ENCODE measurements at places on chromosomes 2 and 18. TPM values are rescaled to one million over a fixed set of nuclear protein-coding genes. Genes with fewer than 3 reads are reported as not detected.

DNA sequence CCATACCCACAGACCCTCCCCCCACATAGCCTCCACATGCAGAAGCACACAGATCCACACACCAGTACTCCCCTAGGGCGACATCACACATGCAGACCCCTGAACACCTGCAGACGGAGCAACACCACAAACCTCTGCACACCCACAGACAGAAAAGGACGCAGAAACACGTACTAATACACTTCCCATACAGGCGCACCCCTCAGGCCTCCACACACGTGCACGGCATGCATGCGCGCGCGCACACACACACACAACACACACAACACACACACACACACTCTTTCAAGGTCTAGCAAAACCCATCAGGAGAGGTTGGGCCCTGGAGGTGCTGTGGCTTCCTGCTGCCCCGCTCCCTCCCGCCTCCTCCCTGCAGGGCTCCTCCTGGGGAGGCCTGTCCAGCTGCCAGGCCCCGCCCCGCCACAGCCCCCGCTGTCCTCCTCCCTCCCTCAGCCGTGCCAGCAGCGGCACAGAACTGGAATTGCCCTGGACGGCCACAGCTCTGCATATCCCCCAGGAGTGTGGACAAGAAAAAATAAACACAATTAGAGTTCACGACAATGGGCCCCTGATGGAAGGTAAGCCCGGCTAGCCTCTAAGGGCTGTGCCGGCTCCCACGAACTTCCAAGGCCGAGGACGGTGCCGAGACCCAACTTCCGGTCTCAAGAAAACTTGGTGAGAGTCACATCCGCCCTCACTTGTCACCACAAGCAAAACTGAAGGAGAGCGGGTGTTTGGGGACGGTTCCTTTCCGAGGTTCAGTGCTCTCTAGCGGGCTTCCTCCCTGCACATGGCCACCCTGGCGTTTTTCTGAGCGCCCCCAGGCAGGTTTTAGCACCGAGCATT lies 6.8 kb downstream of the ZFP36L2 start:
- peak; percentile 65 for DNase-seq

DNA sequence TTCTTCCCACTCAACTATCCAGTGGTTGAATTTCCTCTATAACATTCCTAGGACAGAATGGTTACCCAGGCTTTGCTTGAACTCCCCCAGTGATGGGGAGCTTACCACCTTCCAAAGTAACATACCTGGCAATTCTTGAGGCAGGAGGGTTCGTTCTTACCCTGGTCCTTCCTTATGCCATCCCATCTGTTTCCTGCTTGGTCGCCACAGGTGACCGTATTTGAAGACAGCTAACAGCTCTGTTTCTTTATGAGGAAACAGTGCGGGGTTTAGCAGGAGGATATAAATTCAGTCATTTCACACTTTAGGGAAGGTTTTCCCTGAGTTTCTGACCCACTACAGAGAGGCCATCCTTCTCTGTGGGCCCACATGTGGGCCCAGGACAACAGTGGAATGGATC lies 42.6 kb downstream of the FOSL2 start:
- DNase-seq, result no peak

- no peak for DNase-seq
Observed at GRCh38 chr18:36066001-36066400, 1.4 kb downstream of the RPRD1A start.

- no peak for DNase-seq
Observed at GRCh38 chr2:187419808-187420207, 28.2 kb downstream of the CALCRL start.

- no peak for DNase-seq
Observed at GRCh38 chr18:37055137-37055802, 226.3 kb downstream of the KIAA1328 start.

DNA sequence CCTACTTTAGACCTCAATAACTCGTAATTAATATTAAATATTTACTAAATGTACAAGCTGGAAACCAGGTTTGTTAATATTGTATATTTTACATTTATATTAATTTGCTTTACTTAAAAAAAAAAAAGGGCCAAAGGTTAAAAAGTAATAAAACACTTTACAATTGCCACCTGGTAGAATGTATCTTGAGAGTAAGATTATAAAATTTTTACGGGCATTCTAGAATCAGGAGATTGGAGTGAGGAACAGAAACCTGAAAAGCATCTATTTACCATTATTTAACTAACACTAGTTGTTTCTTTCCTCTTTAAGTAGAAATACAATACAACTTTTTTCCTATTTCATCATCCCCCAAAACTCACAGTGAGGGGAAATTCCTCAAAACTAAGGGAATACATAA lies 15.6 kb upstream of the STRN start:
- DNase-seq, result no peak

DNA sequence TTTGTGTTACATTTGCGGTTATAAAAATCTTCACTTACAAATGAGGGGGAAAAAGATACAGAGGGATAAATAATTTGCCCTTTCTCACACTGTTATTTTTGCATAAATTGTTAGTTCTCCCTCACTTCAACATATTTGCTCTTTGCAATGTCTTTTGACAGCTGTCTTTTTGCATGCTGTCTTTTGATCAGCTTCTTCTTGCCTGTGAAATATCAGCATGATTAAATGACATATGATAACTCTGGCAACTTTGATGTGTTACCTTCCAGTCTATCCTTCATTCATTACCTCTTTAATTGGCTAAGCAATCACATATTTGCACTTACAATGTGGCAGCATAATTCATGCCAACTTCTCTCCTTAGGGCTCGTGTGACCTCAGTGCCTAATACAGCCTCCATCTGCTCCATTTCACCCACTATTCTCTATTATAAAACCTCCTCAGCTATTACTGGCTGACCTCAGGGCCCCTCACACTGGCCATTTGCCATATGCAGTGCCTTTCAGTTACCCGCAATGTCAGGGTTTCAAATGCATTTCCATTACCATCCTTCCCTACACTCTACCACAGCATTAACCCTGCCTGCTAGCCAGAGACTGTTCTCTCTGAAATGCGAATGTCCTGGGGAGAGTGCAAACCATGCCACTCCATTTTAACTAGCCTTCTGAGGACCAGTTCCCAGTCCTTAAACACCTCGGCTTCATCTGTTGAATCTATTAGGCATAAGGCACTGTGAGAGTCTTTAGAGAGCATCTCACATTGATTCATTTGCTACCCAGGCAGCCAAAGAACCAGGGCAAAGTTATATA lies 1056.6 kb upstream of the CHAC2 start:
- DNase-seq, result no peak

- DNase-seq, result no peak
Observed at GRCh38 chr2:37211939-37212338, 15.6 kb downstream of the CEBPZOS start.

DNA sequence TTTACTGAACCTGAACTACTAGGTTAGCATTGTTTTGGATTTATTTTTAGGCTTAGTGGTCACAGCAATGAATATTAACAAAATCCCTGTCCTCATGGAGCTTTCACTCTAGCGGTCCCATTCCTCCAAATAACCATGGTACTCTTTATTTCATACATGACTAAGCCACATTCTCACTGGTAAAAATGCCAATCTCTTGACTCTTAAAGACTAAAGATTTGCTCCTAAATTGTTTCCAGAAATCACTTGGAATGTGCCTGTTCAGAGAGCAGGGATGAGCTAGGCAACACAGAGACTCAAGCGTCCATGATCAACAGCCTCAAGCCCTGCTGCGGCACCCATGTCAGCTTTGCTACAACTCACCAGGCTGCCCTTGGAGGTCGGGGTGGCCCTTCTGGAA lies 13.5 kb downstream of the LMAN1 start:
- no peak for DNase-seq

DNA sequence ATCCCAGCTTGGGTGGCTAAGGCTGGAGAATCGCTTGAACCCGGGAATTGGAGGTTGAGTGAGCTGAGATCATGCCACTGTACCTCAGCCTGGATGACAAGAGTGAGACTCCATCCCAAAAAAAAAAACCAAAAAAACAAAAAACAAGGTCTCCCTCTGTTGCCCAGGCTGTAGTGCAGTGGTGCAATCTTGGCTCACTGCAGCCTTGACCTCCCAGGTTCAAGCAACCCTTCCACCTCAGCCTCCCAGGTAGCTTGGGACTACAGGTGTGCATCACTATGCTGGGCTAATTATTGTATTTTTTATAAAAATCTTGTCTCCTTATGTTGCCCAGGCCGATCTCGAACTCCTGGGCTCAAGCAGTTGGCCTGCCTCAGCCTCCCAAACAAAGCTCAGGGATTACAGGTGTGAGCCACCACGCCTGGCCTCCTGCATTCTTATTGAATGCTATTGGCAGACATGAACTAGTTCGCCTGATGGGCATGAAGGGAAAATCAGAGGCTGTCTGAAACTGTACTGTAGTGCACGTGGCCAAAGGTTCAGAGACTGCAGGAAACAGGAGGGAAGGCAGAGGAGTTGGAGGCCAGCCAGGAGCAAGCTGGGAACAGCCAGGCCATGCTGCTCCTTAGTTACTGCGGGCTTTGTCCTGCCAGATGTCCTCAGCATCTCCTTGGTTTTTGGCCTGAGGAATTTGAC lies 16.0 kb upstream of the ASXL2 start:
- no peak for DNase-seq

DNA sequence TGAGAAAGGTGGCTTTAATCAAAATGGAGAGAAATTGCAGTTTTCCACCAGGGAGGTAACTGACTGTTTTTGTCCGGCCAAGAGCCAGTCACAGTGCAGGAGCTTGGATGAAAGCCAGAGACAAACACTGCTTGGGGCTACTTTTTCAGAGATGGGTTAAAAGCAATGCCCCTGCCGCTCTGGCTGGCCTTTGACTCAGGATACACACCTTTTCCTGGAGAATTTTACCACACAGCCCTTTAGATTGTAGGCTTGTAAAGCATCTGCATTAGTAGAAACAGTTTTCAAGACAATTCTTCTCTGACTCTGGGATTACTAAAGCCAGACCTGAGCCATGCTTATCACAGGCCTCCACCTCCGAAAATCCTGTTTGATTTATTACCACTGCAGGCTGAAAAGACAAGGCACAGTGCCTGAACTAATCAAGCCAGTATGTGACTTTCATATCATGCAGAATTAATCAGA lies 79.7 kb downstream of the CCBE1 start:
- no peak for DNase-seq

GRCh38 chr18:1746131-1746530 lies 825.2 kb downstream of the METTL4 start:
- DNase-seq, result no peak

- no peak for DNase-seq
Observed at GRCh38 chr18:41790687-41791086, 164.3 kb upstream of the PIK3C3 start.

GRCh38 chr2:189287982-189288521 lies 108.5 kb upstream of the COL5A2 start:
- no peak for DNase-seq

DNA sequence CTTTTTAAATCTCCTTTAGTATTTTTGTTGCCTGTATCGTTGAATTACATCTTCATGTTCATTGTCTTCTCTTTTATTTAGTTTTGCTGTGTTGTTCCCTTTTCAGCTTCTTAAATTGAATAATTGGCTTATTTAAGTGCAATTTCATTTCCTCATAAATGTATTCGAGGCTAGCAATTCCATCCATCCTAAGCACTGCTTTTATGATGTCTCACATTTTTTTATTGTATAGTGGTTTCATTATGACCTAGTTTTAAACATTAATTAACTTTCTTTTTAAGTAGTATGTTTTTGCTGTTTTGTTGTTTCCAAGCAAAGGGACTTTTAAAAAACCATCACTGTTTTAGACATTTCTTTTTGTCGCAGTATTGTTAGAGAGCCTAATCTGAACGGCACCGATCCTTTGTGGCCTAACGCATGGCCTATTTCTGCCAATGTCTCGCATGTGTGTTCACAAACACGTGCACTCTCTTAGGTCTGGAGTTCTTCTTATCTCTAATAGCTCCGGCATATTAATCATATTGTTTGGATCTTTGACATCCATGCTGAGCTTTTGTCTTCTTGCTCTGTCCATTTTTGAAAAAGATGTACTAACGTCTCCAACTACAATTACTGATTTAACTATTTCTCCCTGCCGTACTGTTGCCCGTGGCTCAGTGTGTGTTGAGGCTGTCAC lies 59.6 kb upstream of the ZNF516 start:
- no peak for DNase-seq

GRCh38 chr2:112151271-112151670 lies 13.1 kb downstream of the FBLN7 start:
- DNase-seq, result no peak

DNA sequence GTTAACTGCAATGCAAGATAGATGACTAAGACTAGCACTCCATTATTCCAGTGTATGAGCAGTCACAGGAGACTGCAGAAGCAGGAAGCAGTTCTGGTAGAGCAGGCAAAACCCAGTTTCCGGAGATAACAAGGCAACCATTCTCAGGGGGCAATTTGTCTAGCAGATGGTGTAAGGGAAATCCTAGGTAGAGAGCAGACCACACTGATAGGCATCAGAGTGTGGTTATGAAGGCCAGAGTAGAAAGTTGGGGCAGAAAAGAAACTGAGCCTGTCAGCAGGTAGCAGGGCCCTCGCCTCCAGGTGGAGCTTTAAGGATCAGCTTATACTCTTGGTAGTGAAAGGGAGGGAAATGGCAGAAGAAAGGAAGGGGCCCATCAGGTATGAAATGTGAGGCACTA lies 164.4 kb downstream of the PDE11A start:
- no peak for DNase-seq

The SPEG gene
- 14.2 TPM for total RNA-seq

The CHCHD5 gene
- 4.8 TPM for total RNA-seq

The FOXI3 gene
- total RNA-seq, result 0.47 TPM

The MC4R gene
- 1.4 TPM for total RNA-seq

The GCG gene
- not detected for total RNA-seq

The PPP1R1C gene
- total RNA-seq, result 2.7 TPM

The SLC14A1 gene
- 4.1 TPM for total RNA-seq

Data from occipital lobe (tissue), 3 donors.